ENCODE measurements at places on chromosomes 3 and 15. TPM values are rescaled to one million over a fixed set of nuclear protein-coding genes. Genes with fewer than 3 reads are reported as not detected.

Gene RPSA
- 796 TPM for total RNA-seq

- DNase-seq: peak; percentile 76
Observed at GRCh38 chr3:64484289-64484992, 203.4 kb downstream of the ADAMTS9 start.

Gene TERC
- 207 TPM for total RNA-seq

Gene SNTN
- not detected for total RNA-seq

- DNase-seq: peak; percentile 14
Observed at GRCh38 chr15:99962006-99962561, 228.8 kb upstream of the LYSMD4 start.

GRCh38 chr3:9108876-9109567 is 140.4 kb downstream of the SRGAP3 start:
- no peak for DNase-seq

Gene COL6A5
- total RNA-seq: not detected

Gene RAP2B
- total RNA-seq: 7.8 TPM

GRCh38 chr15:77797270-77797669 is 164.6 kb upstream of the LINGO1 start:
- DNase-seq: no peak

Gene WDR93
- 0.08 TPM for total RNA-seq

Gene DAPK2
- 3.6 TPM for total RNA-seq

DNA sequence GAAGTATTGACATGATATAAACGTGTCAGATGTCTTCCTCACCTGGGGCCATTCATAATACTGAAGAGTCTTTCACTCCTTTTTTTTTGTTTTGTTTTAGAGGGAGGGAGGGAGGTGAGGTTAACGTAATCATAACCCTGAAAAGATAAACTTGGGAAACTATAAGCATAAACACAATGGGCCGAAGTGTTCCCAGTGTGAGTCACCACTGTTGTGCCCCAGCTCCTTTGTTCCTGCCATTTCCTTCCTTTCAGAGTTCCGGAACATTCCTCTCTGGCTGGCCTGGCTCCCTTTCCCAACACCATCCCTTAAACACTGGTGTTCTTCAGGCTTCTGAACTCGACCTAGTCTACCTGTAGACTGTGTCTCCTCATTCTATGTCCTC is 18.6 kb downstream of the PLD1 start:
- no peak for DNase-seq

DNA sequence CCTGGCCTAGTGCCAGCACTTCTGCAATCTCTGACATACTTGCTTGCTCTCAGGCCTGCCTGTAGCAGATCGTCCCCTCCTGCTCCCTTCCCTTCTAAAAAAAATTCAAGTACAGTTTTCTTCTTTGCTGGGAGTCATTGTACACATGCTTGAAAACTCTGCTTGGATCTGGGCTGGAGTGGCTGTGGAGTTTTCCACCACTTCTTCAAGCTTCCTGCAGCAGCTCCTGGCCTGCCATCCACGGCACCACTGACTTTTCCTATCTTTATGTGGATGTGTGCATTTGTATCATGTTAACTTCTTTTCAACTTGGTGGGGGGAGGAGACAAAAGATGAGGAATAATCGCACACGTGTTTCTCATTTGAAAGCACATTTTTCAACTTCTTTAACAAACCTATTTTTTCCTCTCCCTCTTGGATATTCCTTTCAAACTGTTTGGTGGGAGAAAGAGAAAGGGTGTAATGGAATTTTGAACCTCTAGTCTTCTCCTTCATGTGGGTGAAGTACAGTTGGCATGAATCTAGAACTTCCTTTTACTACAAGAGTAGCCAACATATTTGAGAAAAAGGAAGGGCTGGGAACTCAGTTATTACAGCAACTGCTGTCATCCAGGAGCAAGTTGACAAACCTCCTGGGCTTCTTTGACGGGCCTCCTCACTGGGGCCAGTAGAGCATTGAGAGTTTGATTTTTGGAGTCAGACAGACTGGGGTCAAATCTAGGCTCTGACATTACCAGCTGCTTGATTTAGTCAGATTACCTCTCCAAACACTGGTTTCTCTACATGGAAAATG is 61.2 kb upstream of the LRTM1 start:
- DNase-seq: no peak

Gene STRC
- not detected for total RNA-seq

DNA sequence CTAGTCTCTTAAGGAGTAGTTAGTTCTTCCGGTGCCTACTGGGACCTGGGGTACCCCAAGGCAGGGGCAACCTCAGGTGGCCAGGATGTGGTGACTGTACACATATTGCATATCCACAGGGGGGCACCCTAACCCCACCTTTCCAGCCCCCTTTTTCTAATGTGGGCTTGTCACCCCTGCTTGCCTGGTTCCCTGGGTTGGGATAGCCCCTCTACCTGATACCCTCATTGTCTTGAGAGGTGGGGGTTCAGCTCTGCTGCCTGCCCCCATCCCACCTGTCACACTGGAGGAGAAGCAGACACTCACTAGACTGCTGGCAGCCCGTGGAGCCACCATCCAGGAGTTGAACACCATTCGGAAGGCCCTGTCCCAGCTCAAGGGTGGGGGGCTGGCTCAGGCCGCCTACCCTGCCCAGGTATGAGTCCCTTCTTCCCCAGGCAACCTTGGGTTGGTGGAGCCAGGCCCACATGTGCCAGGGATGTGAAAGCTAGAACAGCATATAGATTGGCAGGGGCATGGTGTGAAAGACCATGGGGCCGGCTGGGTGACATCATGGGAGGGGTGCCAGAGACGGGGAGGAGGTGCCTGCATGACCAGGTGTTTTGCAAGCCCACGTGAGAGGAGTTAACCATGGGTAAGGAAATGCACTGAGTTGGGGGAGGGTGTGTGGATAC is 4.0 kb downstream of the GLYCTK start:
- peak; percentile 63 for DNase-seq

Gene PATL2
- total RNA-seq: 0.65 TPM

DNA sequence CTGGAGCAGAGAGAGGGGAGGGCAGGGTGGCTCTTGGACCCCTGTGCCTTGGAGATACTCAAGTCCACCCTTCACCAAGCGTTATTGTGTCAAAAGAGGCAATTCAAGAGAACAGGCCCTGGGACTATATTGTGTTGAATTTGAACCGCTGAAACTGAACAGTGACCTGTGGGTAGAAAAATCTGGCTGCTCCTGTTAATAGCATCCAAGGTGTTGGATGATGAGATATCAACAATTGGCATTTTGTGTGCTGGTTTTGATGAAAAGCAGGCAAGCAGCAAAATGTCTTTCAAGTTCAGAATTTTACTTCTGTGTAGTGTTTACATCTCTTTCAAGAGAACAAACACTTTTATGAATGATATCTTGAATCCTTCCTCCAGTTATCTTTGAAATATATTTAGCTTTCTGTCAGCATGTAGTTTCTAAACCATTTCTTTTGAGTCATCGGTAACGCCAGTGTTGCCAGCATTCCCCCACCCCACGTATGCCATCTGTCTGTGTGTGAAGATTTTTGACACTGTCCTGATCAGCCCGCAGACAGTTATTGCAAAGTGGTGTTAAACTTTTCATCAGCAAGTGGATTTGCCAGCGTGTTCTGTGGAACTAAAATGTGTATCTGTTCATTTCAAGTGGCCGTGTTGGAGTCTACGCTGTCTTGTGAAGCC is 34.8 kb downstream of the PDHB start:
- DNase-seq: no peak

- DNase-seq: no peak
Observed at GRCh38 chr3:127491909-127492308, 98.6 kb downstream of the TPRA1 start.

DNA sequence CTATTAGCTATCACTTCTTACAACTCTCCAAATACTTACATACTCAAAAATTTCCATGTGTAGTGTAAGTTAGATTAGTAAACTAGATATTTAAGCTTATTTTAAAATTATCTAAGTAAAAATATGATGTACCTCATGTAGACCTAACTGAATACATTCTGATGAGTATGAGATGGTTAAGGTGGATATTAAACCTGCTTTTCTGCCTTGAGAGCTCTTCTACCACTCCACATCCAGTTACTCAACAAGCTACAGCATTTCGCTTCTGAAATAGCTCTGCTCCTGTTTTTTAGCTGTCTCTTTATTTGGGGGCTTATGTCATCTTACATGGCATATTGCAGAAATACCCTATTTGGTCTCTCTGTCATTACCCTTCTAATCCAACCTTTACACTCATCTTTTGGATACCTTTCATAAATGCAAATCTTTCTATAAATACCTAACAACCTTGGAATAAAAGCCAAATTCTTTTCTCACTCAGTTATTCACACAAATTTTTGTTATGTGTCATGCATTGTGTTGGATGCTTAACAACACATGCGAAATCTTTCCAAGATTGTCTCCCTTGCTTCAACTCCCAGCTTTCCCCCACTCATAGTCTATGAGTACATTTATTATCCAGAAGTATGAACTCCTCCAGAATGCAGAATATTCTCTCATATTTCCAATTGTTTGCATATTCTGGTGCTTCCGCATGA is 92.0 kb downstream of the ALCAM start:
- no peak for DNase-seq

Gene GOLGA6L4
- total RNA-seq: 0.23 TPM

- DNase-seq: no peak
Observed at GRCh38 chr15:94233441-94233840, 2.1 kb downstream of the MCTP2 start.

Gene CACNA1D
- total RNA-seq: 3.8 TPM

Gene NR2E3
- total RNA-seq: not detected

GRCh38 chr15:40918146-40918798 is 10.9 kb upstream of the DLL4 start:
- DNase-seq: no peak

DNA sequence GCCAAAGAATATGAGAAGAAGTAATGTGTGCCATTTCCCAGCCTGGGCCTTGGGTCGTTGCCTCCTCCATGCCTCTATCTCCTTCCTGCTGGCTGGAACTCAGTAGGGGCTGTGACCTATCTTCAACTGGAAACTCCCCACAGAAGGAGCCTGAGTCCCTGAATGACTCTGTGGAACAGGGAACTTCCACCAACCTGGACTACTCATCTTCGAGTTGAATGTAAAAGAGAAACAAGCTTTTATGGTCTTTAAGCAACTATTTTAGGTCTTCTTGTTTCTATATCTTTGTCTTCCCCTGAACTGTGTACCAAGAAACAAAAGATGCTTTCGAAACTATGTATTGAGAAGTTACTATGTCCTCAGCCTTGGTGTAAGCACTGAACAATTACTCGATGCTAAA is 355.3 kb upstream of the NR2F2 start:
- no peak for DNase-seq

DNA sequence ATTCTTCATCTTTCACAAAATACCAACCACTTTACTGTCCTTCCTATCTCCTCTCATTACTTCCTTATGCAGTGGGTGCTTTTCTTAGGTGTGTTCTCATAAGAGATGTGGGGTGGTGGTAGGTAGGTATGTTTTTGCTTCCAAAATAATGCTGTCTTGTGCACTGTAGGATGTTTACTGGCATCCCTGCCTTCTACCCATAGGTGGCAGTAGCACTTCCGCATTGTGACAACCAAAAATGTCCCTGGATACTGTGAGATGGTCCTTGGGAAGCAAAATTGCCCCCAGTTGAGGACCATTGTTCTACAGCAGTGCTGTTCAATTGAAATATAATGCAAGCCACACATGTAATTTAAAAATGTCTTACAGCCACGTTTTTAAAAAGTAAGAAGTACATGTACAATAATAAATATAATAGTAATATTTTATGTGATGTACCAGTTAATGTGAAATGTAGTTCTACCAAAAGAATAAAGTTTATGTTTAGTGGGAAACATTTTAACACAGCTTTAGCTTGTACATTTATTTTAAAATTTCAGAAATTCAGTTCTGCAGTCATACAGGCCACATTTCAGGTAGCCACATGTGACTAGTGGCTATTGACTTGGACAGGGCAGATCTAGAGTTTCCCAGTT is 75.2 kb downstream of the NEO1 start:
- no peak for DNase-seq

DNA sequence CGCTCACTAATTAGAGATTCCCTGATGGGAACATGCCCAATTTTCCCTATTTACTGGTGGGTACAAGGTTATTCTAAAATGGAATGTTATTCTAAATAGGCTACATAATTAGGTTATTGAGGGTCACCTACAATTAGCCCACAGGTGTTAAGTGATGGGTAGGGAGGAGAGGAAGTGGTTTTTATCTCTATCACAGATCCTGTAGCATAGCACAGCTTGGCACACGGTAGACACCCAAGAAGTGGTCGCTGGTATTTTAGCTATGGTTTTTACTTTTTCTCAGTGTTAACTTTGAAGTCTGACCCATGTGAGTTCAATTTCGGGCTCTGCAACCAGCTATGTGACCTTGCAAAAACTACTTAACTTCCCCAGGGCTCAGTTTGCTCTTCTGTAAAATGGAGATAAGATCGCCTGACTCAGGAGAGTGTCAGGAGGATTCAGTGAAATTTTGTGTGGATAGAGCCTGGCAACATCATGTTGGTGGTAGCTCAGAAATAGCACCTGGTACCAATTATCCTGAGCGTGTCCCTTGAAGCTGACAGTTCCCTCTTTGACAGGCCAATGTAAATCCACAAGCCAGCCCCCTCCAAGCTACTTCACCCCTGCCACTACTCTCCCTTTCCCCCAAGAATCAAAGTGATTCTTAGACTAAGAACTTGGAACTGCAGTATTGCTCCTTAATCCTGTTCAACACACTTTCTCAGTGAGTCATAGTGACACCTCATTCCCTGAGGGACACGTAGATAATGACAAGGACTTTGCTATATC is 8.7 kb upstream of the LMCD1 start:
- DNase-seq: no peak

Gene HDGFL3
- total RNA-seq: 1.1 TPM

- no peak for DNase-seq
Observed at GRCh38 chr3:8532251-8532871, 30.7 kb downstream of the LMCD1 start.

Gene CNTN3
- total RNA-seq: 0.09 TPM

Gene EIF3J
- total RNA-seq: 39.5 TPM

GRCh38 chr3:94070341-94070911 is 7.6 kb downstream of the NSUN3 start:
- no peak for DNase-seq

DNA sequence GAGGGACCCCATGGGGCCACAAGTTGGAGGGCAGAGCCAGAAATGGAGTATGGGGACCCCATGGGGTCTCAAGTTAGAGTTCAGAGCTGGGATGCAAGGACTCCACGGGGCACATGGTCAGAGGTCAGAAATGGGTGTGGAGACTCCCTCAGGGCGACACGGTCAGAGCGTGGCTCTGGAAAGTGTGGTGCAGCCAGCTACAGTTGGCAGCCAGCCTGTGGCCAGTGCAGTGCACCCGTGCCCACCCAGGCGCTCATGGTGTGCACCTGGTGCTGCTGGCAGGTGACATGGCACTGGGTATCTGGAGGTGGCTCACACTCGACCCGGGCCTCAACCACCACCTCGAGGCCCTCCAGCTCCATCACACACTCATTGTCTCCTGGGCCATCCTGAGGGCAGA is 11.2 kb downstream of the PLXNB1 start:
- DNase-seq: no peak

Gene TRIM42
- not detected for total RNA-seq
